ENCODE measurements at places on chromosomes 7 and 10. TPM values are rescaled to one million over a fixed set of nuclear protein-coding genes. Genes with fewer than 3 reads are reported as not detected.

GRCh38 chr10:78779339-78779955 is 289.3 kb upstream of the ZMIZ1 start:
- no peak for DNase-seq

DNA sequence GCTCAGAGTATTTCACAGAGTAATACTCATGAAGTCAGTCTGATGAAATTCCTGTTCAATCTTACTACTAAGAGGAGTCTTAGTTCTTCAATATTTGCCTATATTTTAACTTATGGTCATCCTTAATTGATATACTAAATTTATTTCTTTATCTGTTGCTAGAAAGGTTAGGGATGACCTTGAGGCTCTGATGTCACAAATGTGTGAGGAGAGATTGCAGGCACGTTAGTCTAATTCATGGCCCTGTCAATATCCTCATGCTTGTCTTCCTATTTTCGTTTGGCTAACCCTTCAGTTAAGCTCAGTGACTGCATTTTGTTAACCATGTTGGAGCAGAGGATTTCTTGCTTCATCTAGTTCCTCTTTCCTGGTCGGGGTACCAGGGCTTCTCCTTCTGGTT is 704.7 kb upstream of the COBL start:
- no peak for DNase-seq

Gene GNAT3
- not detected for total RNA-seq

GRCh38 chr7:20190560-20191390 is 26.4 kb downstream of the MACC1 start:
- no peak for DNase-seq

DNA sequence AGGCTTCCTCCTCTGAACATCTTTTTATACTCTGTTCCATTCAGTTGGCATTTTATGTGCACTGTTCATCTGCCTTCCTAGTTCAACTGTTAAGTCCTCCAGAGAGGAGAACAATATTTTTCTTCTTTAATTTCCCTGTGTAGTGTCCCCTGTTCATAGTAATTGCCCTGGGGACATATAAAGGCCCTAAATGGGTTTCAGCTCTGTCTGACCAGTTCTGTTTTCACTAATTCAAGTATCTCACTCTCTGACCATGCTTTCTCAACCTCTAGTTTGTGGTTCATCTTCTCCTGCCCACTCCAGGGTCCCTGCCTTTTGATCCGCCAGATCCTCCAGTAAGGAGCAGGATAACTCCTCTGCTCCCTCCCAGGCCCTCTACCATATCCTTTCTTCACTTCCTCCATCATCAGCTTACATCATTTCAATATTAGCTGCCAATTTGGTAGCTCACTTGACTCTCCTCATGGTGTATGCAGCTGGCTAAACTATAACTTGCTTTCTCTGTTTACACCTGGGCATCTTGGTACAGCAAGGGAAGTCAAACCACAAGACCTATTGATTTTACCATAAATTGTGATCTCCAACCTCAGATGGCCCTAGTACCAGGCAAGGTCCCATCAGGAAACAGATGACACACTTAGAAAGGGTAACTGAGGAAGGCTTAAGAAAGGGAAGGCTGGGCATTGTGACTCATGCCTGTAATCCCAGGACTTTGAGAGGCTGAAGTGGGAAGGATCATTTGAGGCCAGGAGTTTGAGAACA is 17.7 kb upstream of the C10orf67 start:
- DNase-seq, result no peak

GRCh38 chr10:29604291-29604825 is 30.4 kb downstream of the SVIL start:
- DNase-seq, result no peak

Gene NUTM2E
- not detected for total RNA-seq

GRCh38 chr10:11367505-11367904 is 243.9 kb downstream of the USP6NL start:
- DNase-seq, result no peak

DNA sequence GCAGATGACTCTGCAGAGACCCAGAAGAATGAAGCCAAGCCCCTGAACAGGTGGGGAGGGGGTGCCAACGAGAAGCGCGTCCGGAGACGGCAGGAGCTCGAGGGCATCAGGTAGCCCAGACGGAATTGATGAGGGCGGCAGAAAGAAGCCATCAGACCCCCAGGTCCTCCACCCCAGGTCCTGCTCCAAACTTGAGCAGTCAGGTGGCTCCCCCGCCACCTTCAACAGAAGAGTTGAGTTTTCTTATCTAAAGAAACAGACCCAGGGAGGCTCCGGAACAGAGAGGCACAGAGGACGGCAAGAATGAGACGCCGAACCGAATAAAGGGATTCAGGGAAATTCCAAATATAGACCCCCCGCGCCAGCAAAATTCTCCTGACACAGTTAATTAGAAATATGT is 22.2 kb downstream of the RGS10 start:
- no peak for DNase-seq

DNA sequence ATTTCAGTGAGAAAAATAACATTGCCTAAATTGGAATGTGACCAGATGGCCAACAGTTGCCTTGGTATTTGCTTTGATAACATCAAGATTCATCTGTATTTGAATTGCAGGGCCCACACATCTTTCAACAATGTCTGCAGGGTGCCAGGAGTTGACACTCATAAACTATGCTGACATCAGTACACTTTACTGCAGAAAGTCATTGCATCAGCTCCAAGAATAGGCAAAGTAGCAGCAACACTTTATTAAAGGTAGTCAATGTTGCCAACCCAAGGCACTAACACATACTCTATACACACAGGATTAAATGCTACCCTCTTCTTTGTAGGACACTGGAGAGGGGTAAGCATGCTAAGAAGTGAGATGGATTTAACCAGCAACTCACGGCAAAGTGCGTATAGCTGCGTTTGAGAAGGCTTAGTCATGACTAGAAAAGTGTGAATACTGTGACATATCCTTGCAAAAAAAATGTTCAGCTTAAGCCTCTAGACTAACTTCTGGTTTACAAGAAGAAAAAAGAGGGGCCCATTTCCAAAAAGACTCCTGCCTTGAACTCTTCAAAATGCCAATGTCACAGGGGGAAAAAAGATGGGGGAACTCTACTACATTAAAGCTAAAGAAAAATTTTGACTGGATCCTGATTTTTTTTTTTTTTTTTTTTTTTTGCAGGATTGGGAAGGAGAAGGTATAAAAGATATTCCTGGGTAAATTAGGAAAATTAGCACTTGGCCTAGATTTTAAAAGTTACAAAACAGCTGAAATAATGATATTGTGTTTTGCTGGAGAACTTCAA is 2.2 kb downstream of the BBIP1 start:
- DNase-seq, result no peak

DNA sequence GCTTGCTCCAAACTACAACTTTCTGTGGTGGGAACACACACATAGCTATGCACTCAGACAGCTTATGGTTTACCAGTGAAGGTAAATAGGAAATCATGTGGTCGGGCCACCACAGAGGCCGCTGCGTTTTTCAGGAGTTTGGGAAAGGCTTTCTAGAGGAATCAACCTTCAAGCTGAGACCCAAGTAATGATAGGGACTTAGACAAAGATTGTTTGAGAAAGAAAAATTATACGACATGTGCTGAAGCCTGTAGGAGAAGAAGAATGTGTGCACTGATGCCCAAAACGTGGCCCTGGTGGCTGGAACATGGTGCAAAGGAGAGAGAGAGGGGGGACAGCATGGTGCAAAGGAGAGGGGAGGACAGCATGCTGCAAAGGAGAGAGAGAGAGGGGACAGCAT is 61.2 kb upstream of the VIPR2 start:
- no peak for DNase-seq

Gene CYP2C9
- not detected for total RNA-seq

Gene ETV1
- total RNA-seq, result 25.7 TPM

Gene LSM5
- 31.0 TPM for total RNA-seq

Gene ACBD7
- total RNA-seq, result not detected

- no peak for DNase-seq
Observed at GRCh38 chr7:142637240-142637639, 112.0 kb upstream of the PRSS1 start.
